HepG2 (cell line): ENCODE measurements at places on chromosomes 11 and 22. TPM values are rescaled to one million over a fixed set of nuclear protein-coding genes. Genes with fewer than 3 reads are reported as not detected.

DNA sequence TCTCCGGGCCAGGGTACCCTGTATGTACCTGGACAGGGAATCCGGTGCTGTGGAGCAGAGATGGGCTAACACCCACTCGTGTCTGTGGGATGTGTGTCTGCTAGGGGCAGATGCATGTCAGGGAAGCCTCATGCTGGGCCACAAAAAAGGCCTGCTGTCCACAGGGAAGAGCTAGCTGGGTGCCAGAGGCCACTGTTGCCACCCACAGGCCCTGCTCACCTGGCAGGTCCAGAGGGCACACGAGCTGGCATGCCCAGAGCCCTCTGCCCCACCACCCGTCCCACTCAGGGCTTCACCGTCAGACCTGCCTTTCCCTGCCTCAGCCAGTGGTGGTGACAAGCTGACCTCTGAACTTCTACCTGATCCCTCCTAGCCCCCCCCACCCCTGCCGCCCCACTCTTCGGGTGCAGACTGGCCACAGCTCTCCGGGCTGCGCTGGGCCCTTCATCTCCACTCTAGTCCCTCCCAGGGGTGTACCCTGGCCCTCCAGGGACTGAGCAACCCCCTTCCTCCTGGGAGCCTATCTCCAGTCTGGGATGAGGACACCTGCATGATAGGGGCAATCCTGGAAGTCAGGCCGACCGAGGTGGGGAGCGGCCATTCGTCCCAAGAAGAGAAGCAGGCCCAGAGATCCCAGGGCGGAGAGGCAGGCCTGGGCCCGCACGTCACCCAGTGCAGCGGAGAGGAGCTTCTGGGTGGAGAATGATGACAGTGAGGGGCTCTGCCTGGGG, 1.4 kb downstream of the SLC25A22 start:
- peak overlapping the region; percentile 80 for H3K27ac ChIP-seq
- H3K4me1 ChIP-seq, result no peaks in the 10 kb centered on the region
- peaks cover 1% of the 10 kb centered on the region; the same call in 1 of the 2 replicates for H3K36me3 ChIP-seq
- DNase-seq, result peak; percentile 30
- no peaks in the 10 kb centered on the region for H3K27me3 ChIP-seq

Gene H19
- 0.46 and 1.2 TPM in 2 replicates for total RNA-seq

DNA sequence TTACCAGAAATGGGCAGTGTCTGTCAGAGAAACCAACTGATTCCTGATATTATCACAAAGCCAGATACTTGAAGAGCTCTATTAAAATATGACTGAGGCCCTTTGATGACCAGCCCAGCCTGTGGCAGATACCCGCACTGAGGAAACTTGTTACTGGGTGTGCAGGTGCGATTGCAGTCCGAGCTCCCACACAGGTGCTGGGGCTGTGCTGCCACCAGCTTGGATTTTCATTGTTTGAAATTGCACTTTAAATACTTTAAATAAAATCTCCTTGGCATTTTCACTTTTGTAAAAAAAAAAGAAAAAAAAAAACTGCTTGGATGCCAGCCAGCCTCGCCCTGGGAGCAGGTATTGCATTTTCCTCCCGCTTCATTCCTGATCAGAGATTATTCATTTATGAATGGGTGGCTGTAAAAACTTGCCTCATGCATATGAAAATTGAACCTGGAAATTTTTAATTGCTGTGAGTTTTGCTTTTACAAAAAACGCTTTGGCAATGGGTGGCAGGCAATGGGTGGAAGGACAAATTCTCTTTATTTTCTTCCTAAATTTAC, 21.2 kb downstream of the EHF start:
- DNase-seq, result no peak
- H3K27ac ChIP-seq, result no peak overlapping the region
- H3K4me1 ChIP-seq, result peaks cover 76% of the 10 kb centered on the region
- H3K4me3 ChIP-seq, result no peak overlapping the region

GRCh38 chr11:11381471-11382105, 28.5 kb upstream of the CSNK2A3 start:
- H3K36me3 ChIP-seq, result no peaks in the 10 kb centered on the region
- DNase-seq, result no peak
- H3K4me1 ChIP-seq, result no peaks in the 10 kb centered on the region
- no peak overlapping the region for H3K4me3 ChIP-seq
- H3K27ac ChIP-seq, result no peak overlapping the region

GRCh38 chr22:42131562-42131961, 952 bp upstream of the CYP2D6 start:
- H3K36me3 ChIP-seq, result no peaks in the 10 kb centered on the region
- H3K4me3 ChIP-seq, result peak overlapping the region; percentile 57
- peaks cover 32% of the 10 kb centered on the region for H3K4me1 ChIP-seq

Gene UPK3A
- 10.0 and 10.5 TPM in 2 replicates for total RNA-seq

GRCh38 chr11:46102843-46103242, 18.4 kb downstream of the PHF21A start:
- DNase-seq, result no peak
- H3K27me3 ChIP-seq, result no peaks in the 10 kb centered on the region
- H3K4me3 ChIP-seq, result no peak overlapping the region
- no peak overlapping the region for H3K27ac ChIP-seq

GRCh38 chr11:86978756-86979608, 23.8 kb upstream of the FZD4 start:
- H3K4me1 ChIP-seq, result peaks cover 59% of the 10 kb centered on the region
- H3K27me3 ChIP-seq, result no peaks in the 10 kb centered on the region
- no peak overlapping the region for H3K4me3 ChIP-seq
- peak overlapping the region; percentile 28 for H3K27ac ChIP-seq
- no peaks in the 10 kb centered on the region for H3K36me3 ChIP-seq

DNA sequence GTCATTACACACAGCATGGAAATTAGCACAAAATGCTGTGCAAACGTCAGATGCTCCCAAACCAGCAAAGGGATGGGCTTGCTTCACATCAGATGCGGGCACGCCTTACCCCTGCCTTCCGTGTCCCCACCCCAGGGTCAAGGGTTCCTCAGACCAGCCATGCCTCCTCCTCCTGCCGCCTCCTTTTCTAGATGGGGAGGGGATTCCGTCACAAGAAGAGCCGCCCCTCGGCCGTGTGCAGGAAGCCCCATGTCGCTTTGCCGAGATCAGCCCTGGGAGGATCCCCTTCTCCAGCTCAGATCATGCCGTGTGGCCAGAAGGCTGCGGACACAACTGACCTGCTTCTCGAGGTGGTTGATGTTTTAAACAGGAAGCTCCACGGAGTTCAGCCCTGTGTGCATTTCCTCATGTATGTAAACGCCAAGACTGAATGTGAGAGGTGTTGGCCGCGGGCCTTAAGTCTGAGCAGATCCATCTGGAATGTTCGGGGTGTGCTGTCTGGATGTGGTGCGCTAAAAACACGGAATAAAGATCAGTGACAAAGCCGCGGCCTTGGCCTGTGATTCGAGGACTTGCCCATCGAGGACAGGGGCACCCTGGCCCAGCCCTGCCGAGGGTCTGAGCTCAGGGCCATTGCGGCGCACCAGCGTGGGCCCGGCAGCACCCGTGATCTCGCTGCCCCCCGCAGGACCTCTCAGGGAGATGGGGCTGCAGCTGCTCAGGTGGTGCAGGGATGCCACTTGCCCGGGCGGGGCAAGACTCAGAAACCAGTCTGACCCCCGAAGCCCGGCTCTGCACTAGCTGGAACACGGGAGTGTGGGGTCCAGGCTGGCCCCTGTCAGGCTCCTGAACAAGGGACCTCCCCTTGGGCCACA, 412.9 kb downstream of the TBC1D22A start:
- H3K27me3 ChIP-seq, result no peaks in the 10 kb centered on the region
- no peak overlapping the region for H3K4me3 ChIP-seq
- H3K27ac ChIP-seq, result no peak overlapping the region
- H3K36me3 ChIP-seq, result no peaks in the 10 kb centered on the region; the same call in 2 of the 3 replicates
- no peaks in the 10 kb centered on the region for H3K4me1 ChIP-seq

GRCh38 chr11:125624756-125625213, at the start of gene CHEK1:
CHEK1 (plus strand) TSS chr11:125625163; CDS start chr11:125626769, 1,606 bp downstream.
- no peak for DNase-seq
- H3K36me3 ChIP-seq, result peaks cover 20% of the 10 kb centered on the region
- peak within 1 kb of the TSS; percentile 87 for H3K27ac ChIP-seq
- peaks cover 29% of the 10 kb centered on the region for H3K4me1 ChIP-seq

GRCh38 chr11:61567286-61568061, 13.4 kb downstream of the SYT7 start:
- no peaks in the 10 kb centered on the region for H3K27me3 ChIP-seq
- peak overlapping the region; percentile 27; the same call in 1 of the 2 replicates for H3K4me3 ChIP-seq
- peak; percentile 77 for DNase-seq
- H3K36me3 ChIP-seq, result no peaks in the 10 kb centered on the region
- peaks cover 17% of the 10 kb centered on the region for H3K4me1 ChIP-seq
- H3K27ac ChIP-seq, result no peak overlapping the region

DNA sequence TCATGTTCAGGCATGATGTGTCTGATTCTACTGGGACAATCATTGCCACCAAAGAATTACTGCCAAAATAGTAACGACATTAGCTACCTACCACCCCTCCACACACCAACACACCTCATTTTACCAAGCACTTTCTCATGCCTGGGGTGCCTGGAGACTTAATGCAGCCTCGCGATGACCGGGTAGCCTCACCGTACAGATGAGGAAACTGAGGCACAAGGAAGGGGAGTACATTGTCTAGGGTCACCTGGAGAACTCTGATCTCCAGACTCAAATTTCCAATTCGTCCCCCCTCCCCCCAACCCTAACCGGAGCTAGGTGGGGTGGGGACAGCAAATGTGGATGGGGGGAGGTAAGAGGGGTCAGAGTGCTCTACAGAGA, 2.7 kb upstream of the RTN4RL2 start:
- peaks cover 14% of the 10 kb centered on the region for H3K27me3 ChIP-seq
- peaks cover 72% of the 10 kb centered on the region for H3K4me1 ChIP-seq
- no peak for DNase-seq
- H3K4me3 ChIP-seq, result peak overlapping the region; percentile 57

- H3K27ac ChIP-seq, result no peak overlapping the region
- H3K27me3 ChIP-seq, result peaks cover 9% of the 10 kb centered on the region
- H3K36me3 ChIP-seq, result no peaks in the 10 kb centered on the region
- no peaks in the 10 kb centered on the region for H3K4me1 ChIP-seq
- no peak for DNase-seq
Observed at GRCh38 chr22:47372596-47373385, 610.3 kb downstream of the TBC1D22A start.

Gene MMP3
- total RNA-seq, result 0.49 and 1.2 TPM in 2 replicates

DNA sequence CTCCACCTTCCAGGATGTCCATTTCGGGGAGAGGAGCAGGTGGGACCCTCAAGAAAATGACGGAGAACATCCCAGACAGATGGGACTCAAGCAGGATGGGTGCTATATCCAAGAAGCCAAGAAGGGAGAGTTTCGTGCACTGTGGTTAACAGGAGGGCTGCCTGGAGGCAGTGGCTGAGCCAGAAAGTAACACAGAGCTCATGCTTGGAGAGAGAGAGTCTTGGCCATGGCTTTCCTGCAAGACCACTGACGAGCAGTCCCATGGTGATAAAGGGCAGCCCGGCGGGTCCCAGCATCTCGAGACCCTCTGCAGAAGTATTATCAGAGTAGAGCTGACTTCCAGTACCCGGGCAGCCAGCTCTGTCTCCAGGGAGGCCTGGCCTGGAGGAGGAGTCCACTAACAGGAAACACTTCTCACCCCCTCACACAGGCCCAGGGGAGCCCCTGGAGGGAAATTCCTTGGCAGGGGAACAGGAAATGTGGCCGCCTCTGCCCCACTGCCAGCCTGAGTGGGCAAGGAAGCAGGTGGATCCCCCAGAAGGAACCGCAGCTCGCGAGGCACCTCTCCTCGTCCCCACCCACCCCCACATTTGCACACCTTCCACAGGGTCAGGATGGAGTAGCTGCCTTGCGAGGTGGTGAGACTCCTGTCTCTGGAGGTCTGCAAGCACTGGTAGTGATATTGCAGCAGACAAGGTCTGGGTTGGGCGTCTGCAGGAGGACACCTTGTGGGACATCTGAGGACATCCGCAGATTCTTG, 32.2 kb downstream of the CYTH4 start:
- no peak for DNase-seq
- H3K4me1 ChIP-seq, result no peaks in the 10 kb centered on the region
- H3K27ac ChIP-seq, result no peak overlapping the region
- H3K4me3 ChIP-seq, result no peak overlapping the region
- peaks cover 28% of the 10 kb centered on the region; the same call in 2 of the 3 replicates for H3K27me3 ChIP-seq

Gene KCNK4
- not detected in 2 replicates for total RNA-seq

DNA sequence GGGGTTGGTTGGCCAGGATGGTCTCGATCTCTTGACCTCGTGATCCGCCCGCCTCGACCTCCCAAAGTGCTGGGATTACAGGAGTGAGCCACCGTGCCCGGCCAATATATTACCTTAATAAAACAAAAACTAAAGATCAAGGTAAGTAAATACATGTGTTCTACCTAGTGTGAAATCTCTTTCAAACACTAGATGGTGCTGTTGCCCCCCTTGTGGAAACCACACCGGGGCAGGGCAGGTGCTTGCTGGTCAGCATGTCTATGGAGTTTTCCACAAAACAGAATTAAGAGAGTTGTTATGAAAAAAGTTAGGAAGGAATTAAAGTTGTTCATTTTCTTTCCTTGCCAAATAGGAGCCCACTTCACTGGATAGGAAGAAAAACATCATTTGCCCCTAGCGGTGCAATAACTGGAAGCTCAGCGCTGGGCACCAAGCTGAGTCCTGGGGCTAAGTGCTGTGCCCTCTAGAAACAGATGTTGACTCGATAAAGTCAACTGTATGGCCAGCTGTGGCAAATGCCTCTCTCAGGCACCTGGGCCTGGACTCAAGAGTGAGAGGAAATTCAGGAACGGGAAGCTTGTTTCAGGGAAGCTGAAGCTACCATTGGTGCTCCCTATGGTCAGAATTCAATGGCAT, 6.3 kb upstream of the KCNJ5 start:
- no peak overlapping the region for H3K4me3 ChIP-seq
- H3K4me1 ChIP-seq, result no peaks in the 10 kb centered on the region
- peak; percentile 54 for DNase-seq
- no peak overlapping the region for H3K27ac ChIP-seq
- no peaks in the 10 kb centered on the region for H3K36me3 ChIP-seq

Gene OR5B21
- total RNA-seq, result not detected in 2 replicates

Gene OR6A2
- not detected in 2 replicates for total RNA-seq

DNA sequence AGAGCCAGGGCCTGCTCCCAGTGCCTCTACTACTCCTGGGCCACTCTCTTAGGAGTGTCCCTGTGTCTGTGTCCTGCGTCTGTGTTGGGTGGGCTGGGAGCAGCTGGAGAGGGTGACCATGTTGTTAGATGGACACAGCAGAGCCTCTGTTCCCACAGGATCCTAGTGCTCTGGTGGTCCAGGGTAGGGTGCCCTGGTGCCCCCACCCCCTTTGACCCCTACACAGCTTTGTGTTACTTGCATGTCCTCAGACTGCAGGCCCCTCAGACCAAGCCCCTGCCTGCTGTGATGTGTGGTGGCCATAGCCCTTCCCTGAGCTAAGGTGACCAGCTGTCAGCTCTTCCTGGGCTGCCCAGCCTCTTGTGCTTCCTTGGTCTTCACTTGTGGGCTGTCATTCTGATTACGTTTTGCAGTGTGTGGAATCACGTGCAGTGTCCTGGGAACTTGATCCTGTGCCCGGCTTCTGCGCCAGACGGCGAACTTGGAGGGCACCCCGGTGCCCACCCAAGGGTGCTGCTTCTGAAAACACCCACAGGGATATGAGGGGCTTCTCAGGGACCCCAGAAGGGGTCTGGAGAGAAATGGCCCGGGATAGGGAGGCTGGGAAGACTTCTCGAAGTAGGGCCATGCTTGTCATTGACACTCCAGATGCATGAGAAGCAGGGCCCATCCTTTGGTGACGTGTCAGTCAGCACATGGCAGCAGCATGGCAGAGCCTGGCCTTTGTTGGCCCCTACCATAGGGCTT, 1.5 kb downstream of the TANGO2 start:
- peak overlapping the region; percentile 53 for H3K27ac ChIP-seq
- DNase-seq, result no peak
- H3K36me3 ChIP-seq, result 0 out of 2 replicates have a peak, but pooled peaks cover 1% of the 10 kb centered on the region
- H3K27me3 ChIP-seq, result no peaks in the 10 kb centered on the region
- H3K4me3 ChIP-seq, result peak overlapping the region; percentile 88
- H3K4me1 ChIP-seq, result peaks cover 39% of the 10 kb centered on the region

GRCh38 chr11:46240371-46240770, 37.1 kb upstream of the CREB3L1 start:
- peaks cover 42% of the 10 kb centered on the region for H3K4me1 ChIP-seq
- no peaks in the 10 kb centered on the region for H3K36me3 ChIP-seq
- H3K27me3 ChIP-seq, result peaks cover 7% of the 10 kb centered on the region
- H3K4me3 ChIP-seq, result no peak overlapping the region
- DNase-seq, result no peak
